ENCODE measurements at places on chromosomes 3 and 15. TPM values are rescaled to one million over a fixed set of nuclear protein-coding genes. Genes with fewer than 3 reads are reported as not detected.
A peak's percentile ranks its signal among the peaks of the same experiment; 100 is the strongest.

DNA sequence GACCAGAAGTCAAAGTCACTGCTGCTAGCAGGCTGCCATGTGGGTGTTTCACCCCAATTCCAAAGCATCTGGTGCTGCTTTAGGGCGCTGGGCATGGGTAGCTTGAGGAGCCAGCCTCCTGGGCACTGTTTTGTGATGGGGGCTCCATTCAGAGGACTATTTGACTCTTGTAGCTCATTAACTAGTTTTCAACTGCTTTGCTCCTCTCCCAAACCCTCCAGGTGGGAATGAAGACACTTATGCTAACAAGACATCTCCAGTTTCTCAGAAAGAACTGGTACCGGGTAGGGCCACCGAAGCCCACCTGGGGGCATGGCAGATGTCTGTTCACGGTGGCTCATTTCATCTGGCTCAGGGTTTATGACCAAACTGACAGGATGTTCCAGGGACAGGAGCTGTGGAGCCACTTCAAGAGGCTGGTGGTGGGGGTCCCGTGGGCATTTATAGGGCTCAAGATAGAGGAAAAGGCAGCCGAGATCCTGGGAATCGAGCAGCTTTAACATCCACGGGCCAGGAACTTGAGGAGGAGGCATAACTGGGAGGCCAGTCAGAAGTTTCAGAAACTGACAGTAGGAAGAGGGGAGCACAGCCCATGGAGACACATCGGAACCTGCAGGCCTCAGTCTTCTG is 17.7 kb downstream of the AMOTL2 start:
- no peak overlapping the region for H3K4me3 ChIP-seq
- H3K4me1 ChIP-seq = peaks cover 96% of the 10 kb centered on the region
- DNase-seq = no peak
- peak overlapping the region; percentile 98 for H3K27ac ChIP-seq

DNA sequence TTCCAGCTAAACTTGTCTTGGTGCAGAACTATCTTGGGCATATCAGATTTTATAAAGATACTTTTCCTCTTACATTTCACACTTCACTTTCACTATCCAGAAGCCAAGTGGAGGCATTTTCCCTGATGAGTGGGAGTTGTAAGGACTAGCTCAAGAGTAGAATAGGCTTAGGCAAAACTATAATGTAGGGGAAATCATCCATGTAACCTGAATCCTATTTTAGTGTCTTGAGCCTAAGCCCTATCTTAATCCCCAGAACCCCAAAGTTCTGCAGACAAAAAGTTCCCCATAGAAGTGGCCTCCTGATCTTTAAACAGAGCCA is 42.2 kb upstream of the CD47 start:
- no peaks in the 10 kb centered on the region for H3K27me3 ChIP-seq
- H3K27ac ChIP-seq = no peak overlapping the region
- H3K36me3 ChIP-seq = no peaks in the 10 kb centered on the region
- DNase-seq = no peak
- peaks cover 9% of the 10 kb centered on the region for H3K4me1 ChIP-seq

- no peaks in the 10 kb centered on the region for H3K27me3 ChIP-seq
- no peak overlapping the region for H3K4me3 ChIP-seq
- no peaks in the 10 kb centered on the region for H3K4me1 ChIP-seq
- no peaks in the 10 kb centered on the region for H3K36me3 ChIP-seq
- H3K27ac ChIP-seq = no peak overlapping the region
These were observed 341.8 kb upstream of the GBE1 start for GRCh38 chr3:82103241-82103640.

GRCh38 chr15:43776101-43776717 is 557 bp downstream of the ELL3 start:
- peak overlapping the region; percentile 65 for H3K4me3 ChIP-seq
- H3K27ac ChIP-seq = peak overlapping the region; percentile 94
- peaks cover 24% of the 10 kb centered on the region for H3K4me1 ChIP-seq
- H3K27me3 ChIP-seq = no peaks in the 10 kb centered on the region
- H3K36me3 ChIP-seq = peaks cover 12% of the 10 kb centered on the region
- DNase-seq = no peak

DNA sequence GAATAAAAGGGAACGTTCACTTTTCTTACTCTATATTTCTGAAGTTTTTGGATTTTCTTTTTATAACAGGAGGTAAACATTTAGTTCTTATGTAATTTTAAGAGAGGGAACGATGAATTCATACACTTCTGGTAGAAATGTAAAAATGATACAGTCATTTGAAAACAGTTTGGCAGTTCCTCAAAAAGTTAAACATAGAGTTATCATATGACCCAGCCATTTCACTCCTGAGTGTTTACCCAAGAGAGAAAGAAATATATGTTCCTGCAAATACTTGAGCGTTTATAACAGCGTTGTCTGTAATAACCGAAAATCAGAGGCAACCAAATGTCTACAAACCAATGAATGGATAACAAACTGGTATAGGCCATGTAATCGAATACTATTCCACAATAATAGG is 20.8 kb upstream of the CCR9 start:
- no peaks in the 10 kb centered on the region for H3K27me3 ChIP-seq
- H3K27ac ChIP-seq = no peak overlapping the region
- DNase-seq = no peak
- no peaks in the 10 kb centered on the region for H3K36me3 ChIP-seq
- H3K4me1 ChIP-seq = no peaks in the 10 kb centered on the region

- peaks cover under 1% of the 10 kb centered on the region for H3K4me1 ChIP-seq
- H3K27ac ChIP-seq = no peak overlapping the region
- DNase-seq = no peak
- H3K27me3 ChIP-seq = no peaks in the 10 kb centered on the region
- H3K36me3 ChIP-seq = no peaks in the 10 kb centered on the region
These were observed 77.0 kb downstream of the KLF13 start for GRCh38 chr15:31403606-31404005.

- H3K36me3 ChIP-seq = no peaks in the 10 kb centered on the region
- DNase-seq = no peak
- no peak overlapping the region for H3K27ac ChIP-seq
- H3K4me3 ChIP-seq = no peak overlapping the region
These were observed 230.7 kb downstream of the SATB1 start for GRCh38 chr3:18194431-18194830.

DNA sequence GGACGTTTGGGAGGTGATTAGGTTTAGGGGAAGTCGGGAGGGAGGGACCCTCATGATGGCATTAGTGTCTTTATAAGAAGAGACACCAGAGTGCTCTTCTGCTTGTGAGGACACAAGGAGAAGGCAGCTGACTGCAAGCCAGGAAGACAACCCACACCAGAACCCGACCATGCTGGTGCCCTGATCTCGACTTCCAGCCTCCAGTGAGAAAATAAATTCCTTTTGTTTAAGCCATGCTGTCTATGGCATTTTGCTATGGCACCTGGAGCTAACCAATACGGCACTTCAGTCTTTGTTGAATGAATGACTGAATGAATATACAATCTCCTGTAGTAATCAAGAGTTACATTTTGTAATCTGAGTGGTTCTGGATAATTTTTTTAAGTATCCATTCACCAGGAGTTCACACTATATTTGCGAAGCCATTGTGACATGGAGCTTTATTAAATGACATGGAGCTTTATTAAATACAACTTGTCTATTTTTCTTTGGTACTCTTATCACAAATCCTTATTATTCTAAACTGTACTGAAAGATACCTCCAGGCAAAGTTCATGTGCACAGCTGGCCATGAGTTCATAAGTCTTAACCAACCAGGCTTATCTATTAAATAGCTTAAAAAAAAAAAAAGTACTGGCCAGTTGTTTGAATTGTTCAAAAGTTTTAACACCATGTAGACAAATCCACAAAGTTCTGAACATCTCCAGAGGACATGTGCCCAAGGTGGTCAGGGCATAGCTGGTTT is 24.8 kb upstream of the BHLHE40 start:
- H3K27ac ChIP-seq = no peak overlapping the region
- H3K27me3 ChIP-seq = no peaks in the 10 kb centered on the region
- H3K36me3 ChIP-seq = no peaks in the 10 kb centered on the region
- H3K4me1 ChIP-seq = peaks cover 7% of the 10 kb centered on the region
- no peak overlapping the region for H3K4me3 ChIP-seq

GRCh38 chr3:43758592-43759225 is 68.0 kb downstream of the ABHD5 start:
- H3K4me3 ChIP-seq = no peak overlapping the region
- H3K36me3 ChIP-seq = no peaks in the 10 kb centered on the region
- no peak for DNase-seq
- H3K27me3 ChIP-seq = no peaks in the 10 kb centered on the region

DNA sequence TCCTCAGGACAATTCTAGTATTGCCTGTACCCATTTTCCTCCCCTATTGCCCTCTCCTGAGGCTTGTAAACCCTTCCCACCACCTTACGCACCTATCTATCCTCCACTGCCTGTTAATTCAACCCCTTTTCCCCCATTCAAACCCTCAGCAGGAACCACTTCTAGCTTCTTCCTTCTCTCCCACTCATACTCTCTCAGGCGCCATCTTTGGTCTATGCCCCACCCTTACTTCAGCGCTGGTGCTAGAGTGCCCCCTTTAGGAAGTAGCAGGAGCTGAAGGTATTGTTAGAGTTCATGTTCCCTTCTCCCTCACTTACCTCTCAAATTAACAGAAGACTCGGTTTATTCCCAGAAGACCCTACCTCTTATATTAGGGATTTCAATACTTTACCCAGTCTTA is 121.8 kb upstream of the NLGN1 start:
- no peaks in the 10 kb centered on the region for H3K27me3 ChIP-seq
- H3K36me3 ChIP-seq = no peaks in the 10 kb centered on the region
- no peak overlapping the region for H3K4me3 ChIP-seq
- DNase-seq = no peak
- no peaks in the 10 kb centered on the region for H3K4me1 ChIP-seq
- H3K27ac ChIP-seq = no peak overlapping the region

GRCh38 chr15:84600331-84600686 is 500 bp upstream of the ZSCAN2 start:
- DNase-seq = peak; percentile 95
- H3K4me1 ChIP-seq = peaks cover 8% of the 10 kb centered on the region
- no peaks in the 10 kb centered on the region for H3K36me3 ChIP-seq
- peak overlapping the region; percentile 66 for H3K4me3 ChIP-seq
- peak overlapping the region; percentile 57 for H3K27ac ChIP-seq

- H3K27ac ChIP-seq = no peak overlapping the region
- H3K4me3 ChIP-seq = no peak overlapping the region
- DNase-seq = no peak
These were observed 26.7 kb upstream of the SMAD3 start for GRCh38 chr15:67038736-67039135.

- H3K27me3 ChIP-seq = no peaks in the 10 kb centered on the region
- H3K4me1 ChIP-seq = no peaks in the 10 kb centered on the region
- no peaks in the 10 kb centered on the region for H3K36me3 ChIP-seq
- no peak for DNase-seq
- H3K4me3 ChIP-seq = no peak overlapping the region
- H3K27ac ChIP-seq = no peak overlapping the region
These were observed 25.3 kb downstream of the PLA2G4D start for GRCh38 chr15:42069025-42069424.

GRCh38 chr3:143226678-143227291 is 107.2 kb downstream of the CHST2 start:
- H3K36me3 ChIP-seq = no peaks in the 10 kb centered on the region
- H3K27ac ChIP-seq = no peak overlapping the region
- H3K27me3 ChIP-seq = no peaks in the 10 kb centered on the region
- no peak for DNase-seq
- no peaks in the 10 kb centered on the region for H3K4me1 ChIP-seq

DNA sequence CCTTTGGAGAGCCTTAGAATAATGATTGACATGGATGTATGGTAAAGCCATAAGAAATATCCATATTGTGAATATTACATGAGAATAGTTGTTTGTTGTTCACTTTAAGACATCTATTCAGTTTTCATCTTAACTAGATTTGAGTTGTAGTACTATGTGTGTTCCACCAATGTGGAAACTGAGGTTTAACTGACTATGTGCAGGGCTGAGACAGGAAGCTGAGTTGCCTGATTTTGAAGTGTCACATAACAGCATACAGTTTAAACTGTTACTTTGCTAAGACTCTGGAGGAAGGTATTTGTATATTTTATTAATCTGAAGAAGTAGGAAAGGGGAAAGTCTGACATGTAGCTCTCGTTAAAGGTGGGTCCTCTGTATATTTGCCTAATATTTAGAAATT is 2.1 kb downstream of the ECT2 start:
- no peaks in the 10 kb centered on the region for H3K36me3 ChIP-seq
- H3K27me3 ChIP-seq = no peaks in the 10 kb centered on the region
- H3K4me3 ChIP-seq = no peak overlapping the region
- no peak for DNase-seq

GRCh38 chr3:191894406-191894805 is 433.4 kb downstream of the PYDC2 start:
- H3K27me3 ChIP-seq = no peaks in the 10 kb centered on the region
- H3K36me3 ChIP-seq = no peaks in the 10 kb centered on the region
- H3K27ac ChIP-seq = no peak overlapping the region
- no peaks in the 10 kb centered on the region for H3K4me1 ChIP-seq
- H3K4me3 ChIP-seq = no peak overlapping the region

The RBPMS2 gene
- total RNA-seq = 64.1 TPM

The NCBP2 gene
- 49.9 TPM for total RNA-seq

The GMNC gene
- not detected for total RNA-seq

The C3orf85 gene
- total RNA-seq = not detected

The FRMD4B gene
- 10.5 TPM for total RNA-seq

The ADAMTS9 gene
- total RNA-seq = 142 TPM

The IGSF11 gene
- total RNA-seq = 7.0 TPM

The CKMT1B gene
- 1.3 TPM for total RNA-seq

The RPL29 gene
- total RNA-seq = 786 TPM

The GCSAM gene
- total RNA-seq = not detected

The STXBP5L gene
- total RNA-seq = 0.29 TPM

The GOLGA8Q gene
- 2.1 TPM for total RNA-seq

The CPN2 gene
- not detected for total RNA-seq

Data from esophagus muscularis mucosa (tissue), 4 donors.